ENCODE measurements at places on chromosomes 2 and 18.
A peak's percentile ranks its signal among the peaks of the same experiment; 100 is the strongest.

DNA sequence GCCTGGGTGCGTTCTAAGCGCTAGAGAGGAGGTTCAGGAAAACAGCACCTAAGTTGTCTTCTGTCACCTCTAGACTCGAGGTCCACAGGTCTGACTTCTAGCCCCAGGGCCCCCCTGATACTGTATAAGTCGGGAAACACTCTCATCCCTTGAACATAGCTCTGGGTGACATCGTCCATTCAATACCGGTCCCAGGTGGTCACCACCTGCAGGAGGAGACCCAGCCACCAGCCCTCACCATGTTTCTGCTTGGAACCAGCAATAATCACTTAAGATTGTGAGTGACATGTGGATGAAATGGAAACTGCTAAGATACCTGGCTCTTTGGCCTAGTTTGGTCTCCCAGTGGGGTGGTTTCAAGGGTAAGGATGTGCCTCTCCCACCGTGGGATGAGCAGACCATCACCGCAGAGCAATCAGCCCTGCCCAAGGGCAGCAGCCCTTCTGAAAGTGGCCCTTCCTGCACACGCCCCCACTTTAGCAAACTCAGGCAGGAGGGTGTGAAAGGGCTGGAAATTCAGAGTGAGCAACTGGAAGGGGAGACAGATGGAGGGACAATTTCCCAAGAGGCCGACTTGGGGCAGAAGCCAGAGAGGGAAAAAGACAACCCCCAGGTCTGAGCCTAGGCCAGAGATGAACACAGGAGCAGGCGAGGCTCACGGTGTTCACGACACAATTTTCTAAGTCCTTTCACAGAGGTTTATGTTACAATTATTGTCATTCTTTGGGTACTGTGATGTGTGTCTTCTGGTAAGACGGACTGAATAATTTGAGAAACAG is 95.2 kb downstream of the ZNF516 start:
- DNase-seq = no peak

- DNase-seq = no peak
Observed at GRCh38 chr18:76364282-76365259, 130.5 kb downstream of the ZNF516 start.

GRCh38 chr18:76472829-76473228 is 22.2 kb downstream of the ZNF516 start:
- no peak for DNase-seq

DNA sequence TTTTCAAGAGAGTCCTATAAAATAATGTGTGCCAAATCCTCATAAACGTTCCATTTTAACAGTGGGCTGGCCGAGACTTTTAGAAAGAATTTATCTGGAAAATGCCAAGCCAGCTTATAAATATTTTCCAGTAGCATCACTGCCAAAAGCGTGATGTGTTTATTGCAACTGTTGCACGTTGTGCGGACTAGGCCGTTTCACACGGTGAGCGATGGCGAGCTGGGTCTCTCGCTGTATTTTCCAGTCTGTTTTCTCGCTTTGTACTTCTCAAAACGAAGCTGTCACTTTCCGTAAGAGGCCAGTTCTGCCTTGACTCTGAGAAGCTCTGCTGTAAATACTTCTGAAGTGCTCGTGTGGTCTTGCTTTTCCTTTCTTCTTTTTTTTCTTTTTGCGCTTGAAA is 65.0 kb upstream of the ZNF236 start:
- DNase-seq = peak; percentile 6

DNA sequence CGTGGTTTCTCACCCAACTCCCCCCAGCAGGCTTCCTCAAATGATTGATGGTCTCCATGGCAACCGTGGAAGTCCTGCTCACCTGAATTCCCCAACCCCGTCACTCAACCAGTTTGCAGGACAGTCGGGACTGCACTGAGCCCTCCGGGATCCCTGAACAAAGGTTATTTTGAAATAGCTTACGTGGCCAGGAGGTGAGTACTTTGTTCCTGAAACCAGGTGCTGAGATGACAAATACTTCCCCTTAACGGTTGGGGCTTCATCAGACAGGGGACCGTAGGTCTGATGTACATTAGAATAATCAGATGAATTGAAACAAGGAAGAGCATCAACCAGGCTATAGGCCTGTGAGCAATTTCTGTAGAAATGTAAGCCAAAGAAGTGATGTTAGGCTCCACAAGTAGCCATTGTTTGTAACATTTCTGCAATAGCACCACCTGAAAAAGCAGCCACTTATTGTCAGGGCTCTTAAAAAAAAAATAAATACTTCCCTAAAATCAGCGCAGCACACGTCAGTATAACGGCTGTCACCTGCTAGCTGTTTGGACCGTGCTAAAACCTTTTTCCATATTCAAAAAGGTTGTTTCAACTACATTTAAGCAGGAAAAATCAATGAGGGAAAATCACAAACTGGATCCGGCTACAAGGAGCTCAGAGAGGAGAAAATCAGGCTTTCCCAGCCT is 206.4 kb upstream of the ID2 start:
- DNase-seq = no peak
